ENCODE measurements at places on chromosomes 5 and 9.

DNA sequence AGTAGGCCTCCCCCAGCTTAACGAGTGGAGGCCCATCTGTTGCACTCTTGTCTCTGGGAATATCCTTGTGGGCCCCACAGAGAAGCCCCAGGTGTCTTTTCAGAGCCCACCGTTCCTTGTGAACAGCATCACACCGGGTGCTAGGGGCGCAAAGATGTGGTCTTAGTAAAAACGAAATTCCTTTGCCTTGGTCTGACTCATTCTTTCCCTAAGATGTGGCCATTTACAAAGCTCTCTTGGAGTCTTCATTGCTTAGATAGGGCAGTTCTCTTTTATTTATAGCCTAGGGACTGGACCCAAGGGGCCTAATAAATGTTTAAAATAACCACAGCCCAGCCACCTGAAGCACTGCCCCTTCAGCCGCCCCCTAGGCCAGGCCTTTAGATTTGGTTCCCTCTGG lies 52.8 kb upstream of the RPL26L1 start:
- DNase-seq, result no peak

GRCh38 chr9:27196383-27196782 lies 87.4 kb downstream of the TEK start:
- DNase-seq, result no peak

DNA sequence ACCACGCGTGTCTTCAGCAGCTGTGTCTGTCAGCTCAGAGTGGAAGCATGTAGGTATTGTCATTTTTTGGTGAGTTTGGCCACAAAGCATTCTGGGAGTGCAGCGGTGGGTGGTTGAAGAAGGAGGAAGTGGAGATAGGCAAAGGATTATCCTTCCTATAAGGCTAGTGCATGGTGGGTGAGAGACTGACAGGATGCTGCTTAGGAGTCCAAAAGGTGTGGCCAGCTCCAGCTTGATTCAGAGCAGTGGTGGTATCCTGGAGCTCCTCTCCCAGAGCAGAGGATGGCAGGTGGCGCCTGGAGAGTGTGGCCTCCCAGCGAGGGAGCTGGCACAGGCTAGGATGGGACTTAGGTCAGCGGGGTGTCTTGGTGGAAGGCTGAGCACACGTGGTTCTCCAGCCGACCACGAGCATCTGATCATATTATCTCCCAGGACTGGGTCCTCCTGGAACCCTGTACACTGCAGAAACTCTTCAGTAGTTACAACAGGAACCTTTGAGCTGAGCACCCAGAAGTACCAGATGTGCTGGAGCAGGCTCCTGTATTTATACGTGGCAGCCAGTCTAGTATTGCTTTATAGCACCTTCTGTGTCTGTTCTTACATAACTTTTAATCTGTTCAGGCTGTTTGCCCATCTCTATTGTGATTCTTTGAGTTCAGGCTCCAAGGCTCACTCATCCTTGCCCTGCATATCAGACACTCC lies 29.6 kb downstream of the MAML1 start:
- DNase-seq, result peak; percentile 46

DNA sequence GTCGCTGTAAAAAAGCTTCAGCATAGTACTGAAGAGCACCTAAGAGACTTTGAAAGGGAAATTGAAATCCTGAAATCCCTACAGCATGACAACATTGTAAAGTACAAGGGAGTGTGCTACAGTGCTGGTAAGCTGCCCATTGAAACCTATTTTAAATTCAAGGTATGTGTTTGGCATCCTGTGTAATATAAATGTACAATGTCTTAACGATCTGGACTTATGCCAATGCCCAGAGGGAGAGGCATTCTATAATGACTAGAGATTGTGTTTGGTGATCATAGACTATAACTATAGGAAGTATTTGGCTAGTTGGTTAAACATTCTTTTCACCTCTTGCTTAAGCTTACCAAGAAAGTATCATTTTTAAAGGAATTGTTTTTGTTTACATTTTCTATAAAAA lies 95.7 kb downstream of the INSL6 start:
- DNase-seq, result no peak

GRCh38 chr5:112795944-112796678 lies 58.4 kb downstream of the APC start:
- DNase-seq, result no peak

- DNase-seq, result no peak
Observed at GRCh38 chr5:81388169-81388568, 5.8 kb downstream of the ACOT12 start.

DNA sequence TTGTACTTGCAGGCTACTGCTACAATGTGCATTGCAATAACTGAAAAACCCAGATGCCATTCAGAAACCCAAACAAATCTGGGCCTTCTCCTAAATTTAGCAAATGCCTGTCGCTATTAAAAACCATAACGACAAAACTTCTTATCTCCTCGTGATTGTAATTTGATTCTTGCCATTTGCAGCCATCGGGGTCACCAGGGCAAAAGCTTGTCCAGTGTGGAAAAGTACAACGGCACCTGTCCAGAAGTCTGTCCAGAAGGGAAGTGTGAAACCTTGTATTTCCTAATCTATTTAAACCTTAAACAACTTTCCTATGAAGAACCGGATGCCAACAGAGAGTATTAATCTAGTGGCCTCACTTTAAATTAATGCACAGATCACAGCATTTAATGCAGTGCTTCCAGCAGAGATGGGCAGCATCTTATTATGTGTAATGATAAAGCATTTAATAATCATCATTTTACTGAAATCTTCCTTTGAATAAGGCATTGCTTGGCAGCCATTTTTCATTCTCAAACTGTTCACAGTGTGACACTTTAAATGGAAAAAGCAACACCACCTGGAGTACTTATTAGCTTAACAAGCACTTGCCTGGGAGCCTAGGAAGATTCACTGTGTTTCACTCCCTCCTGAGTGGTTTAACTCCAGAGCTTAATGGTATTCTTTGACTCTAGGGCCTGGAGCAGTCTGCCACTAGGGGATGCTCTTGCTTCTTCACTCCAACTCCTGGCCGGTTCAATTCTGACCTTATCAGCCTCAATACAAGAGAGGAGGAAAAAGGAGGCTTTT lies 4.9 kb upstream of the C7 start:
- DNase-seq, result peak; percentile 79

All from G401 (cell line).